ENCODE measurements at places on chromosomes 6 and 20.

DNA sequence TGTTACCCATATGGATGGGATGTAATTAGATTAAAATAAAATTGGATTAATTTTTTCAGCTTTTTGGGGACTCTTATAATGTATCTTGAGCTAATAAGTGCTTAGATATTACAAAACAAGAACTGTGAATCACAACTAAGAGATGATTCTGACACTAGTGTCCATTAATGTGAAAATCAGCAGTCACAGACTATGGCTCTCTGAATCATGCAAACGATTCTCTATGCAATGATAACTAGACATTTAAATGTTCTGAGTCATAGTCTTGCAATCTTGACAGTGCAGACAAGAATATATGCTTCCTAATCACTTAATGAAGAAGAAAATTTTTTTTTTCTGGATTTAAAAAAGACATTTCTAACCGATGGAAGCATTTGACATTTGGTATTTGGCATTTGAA is 82.2 kb upstream of the OPRM1 start:
- DNase-seq, result no peak

DNA sequence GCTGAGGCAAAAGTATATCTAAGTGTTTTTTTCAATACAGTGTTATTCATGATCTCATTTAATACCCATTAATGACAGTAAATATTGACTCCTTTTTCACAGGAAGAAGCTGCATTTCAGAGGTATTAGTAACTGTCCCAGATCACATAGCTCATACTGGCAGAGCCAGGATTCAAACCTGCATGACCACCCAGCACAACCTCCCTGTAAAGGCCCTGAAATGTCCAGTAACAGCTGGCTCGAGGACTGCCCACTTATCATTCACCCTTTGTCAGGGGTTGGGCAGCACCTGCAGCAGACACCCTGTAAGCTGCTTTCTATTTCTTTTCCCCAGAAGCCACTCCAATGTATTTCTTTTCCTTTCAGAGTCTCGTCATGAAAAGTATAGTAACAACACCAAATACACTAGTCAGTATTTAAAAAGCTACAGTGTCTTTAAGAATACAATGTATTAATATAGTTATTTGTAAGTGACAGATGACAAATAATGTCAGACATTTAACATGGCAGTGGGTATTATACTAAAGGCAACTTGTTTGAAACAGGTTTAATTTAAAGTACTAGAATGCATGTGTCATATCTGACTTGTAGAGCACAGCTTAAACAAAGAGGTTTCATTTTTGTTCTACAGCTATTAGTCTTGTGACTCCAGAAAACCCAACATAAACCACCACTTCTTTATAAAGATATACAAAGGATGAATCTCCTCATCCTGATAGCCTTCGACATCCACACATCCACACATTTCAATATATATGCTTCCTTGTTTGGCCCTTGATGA is 841.6 kb upstream of the GJE1 start:
- DNase-seq, result no peak

- DNase-seq, result no peak
Measured at GRCh38 chr6:126102358-126102757, 116.0 kb downstream of the TRMT11 start.

DNA sequence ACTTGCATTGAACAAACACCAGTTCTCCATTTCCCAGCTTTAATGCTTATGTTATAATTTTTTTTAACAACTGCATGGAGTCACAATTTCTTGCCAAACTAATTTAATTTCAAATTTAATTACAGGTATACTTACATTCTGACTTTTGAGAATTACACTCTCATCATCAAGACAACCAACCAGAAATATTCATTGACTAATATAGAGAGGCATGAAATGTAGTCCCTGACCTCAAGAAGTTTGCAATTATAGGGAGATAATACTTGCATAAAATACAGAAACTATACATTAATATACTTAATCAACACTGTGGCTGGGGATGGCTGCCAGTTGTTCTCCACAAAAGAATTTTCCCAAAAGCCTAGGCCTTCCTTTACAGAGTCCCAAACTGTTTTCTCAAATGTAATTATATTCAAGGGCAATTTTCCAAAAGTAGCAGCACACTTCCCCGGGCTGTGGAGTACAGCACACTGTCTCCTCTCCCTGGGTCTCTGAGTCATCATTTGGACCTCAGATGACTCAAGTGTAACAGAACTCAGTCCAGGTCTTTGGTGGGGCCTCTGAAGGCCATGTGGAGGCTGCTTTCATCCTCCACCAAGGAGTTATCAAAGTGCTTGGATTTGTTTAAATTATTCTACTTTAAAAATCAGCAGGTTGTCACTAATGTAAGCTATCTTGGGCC is 114.1 kb downstream of the KIF16B start:
- no peak for DNase-seq

DNA sequence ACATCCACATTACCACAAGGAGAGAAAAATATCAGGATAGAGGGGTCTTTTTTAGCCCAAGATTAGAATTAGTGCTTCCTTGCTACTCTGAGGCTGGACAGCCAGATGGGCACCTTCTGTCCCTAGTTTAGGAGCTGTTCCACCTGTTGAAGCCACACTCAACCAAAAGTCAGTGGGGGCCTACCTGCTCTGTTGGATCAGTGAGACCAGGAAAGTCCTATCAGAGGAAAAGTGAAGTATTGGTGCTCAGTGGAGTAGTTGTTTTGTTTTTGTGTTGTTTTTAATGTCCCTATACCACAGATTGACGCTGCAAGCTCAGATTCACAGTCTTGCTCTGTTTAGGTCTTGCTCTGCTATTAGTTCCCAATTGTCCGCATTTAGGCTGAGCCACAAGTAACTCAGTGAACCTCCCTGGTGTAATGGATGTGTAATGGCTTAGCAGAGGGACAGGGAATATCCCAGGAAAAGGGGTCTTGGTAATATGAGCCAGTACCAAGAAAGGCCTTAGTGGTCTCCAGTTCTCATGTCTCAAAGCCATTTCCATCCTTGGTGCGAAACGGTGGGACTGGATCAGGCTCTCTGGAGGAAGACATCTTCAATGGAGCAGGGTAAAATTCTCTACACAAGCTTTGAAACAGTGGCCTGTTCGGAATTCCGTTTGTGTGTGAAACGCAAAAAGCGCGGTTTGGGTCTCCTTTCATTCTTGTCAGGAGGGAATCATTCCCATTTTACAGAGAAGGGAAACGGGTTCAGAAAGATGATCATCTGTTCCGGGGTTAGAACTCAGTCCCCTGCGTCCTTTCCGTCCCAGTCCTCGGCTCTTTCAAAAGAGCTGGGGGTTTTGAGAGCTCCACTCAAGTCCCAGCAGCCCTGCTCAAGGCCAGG is 631 bp upstream of the PABPC1L start:
- DNase-seq, result no peak

DNA sequence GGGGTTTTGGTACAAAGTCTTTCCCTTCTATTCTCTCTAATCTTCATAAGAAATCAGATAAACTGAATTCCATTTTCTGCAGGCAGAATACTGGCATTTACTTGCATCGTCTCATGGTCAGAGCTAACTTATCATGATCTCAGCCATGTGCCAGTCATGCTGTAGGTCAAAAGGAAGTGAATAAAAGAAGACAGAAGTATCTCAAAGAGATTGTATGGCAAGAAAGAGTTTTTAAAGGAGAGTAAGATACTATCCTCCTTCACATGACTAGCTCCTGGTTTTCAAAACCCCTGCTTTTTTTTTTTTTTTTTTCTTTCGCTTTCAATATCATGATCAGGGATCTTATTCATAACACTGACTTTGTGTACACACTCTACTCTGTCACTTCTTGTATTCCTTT is 398.3 kb downstream of the C6orf118 start:
- no peak for DNase-seq
